ENCODE measurements at places on chromosomes 1 and 21.
A peak's percentile ranks its signal among the peaks of the same experiment; 100 is the strongest.

GRCh38 chr1:71651214-71651613 lies 570.4 kb upstream of the ZRANB2 start:
- DNase-seq, result no peak

DNA sequence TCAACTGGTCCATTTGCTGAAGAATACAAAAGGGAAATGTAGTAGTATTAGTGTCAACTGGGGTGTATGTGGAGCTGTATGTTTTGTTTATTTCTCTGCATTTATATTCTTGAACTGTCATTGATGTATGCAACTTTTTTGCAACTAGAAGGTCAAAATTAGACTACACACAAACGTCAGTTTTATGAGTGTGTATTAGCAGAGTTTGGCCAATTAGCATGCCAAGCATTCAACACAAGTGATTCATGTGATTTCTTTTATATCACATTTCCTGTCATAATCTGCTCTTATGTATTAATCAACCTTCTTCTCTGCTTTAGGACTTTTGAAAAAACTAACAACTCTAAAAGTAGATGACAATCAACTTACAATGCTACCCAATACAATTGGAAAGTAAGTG lies 211.1 kb downstream of the LRRC40 start:
- DNase-seq, result no peak

DNA sequence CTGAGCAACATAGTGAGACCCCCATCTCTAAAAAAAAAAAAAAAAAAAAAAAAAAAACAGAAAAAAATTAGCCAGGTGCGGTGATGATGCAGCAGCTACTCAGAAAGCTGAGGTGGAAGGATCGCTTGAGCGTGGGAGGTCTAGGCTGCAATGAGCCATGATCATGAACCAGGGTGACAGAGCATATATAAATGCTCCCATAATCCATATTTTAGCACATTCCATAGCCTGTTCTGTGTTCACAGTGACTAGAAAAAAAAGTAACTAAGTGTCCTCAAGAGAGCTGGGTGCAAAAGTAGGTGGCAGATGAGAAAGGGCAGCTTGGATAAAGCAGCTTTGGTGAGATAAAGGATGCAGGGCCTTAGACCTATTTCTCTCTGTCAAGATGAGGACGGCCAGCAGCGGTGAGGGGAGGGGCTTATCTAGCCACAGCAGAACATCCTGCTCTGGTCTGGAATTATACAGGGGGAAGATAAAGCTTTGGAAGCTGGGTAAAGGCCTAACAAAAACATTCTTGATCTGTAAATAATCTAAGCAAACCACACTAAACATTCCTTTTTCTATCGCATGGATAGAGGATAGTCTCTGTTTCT lies 205.3 kb downstream of the DAB1 start:
- peak; percentile 72 for DNase-seq

GRCh38 chr1:5983361-5984103 lies 8.7 kb downstream of the NPHP4 start:
- DNase-seq, result no peak

GRCh38 chr1:231629132-231629531 lies 2.5 kb downstream of the DISC1 start:
- DNase-seq, result no peak

DNA sequence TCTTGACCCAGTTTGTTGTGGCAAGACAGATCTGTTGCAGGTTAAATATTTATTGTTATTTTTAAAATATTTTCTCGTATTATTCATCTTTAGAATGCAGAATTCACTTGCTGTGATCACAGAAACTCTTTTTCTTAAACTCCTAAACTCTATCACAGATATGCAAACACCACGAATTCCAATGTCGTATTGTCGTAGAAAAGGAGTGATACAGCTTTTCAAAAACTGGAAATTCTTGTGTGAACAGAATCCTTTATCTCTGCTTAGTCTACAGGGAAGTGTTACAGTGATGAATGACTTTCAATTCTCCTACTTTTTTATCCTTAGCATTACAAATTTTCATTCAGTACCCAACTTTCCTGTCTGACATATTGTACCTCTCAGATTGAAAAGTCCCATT lies 1329.5 kb upstream of the B3GALT2 start:
- no peak for DNase-seq

- no peak for DNase-seq
Measured at GRCh38 chr1:246067432-246068216, 439.5 kb downstream of the SMYD3 start.

DNA sequence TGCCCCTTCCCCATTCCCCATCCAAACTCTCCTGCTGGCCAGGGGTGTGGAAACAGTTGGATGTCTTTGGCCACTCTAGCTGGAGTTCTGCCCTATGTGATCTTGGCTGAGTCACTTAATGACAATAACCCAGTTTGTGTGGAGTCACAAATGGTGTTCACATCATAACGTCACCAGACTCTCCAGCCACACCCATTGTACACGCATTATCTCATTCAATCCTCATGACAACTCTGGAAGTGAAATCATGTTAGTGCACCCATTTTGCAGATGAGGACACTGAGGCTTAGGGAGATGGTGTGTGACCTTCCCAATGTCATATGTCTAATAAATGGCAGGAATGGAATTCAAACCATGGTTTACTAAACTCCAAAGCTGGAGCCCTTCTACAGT lies 1.2 kb upstream of the CDA start:
- DNase-seq, result no peak

DNA sequence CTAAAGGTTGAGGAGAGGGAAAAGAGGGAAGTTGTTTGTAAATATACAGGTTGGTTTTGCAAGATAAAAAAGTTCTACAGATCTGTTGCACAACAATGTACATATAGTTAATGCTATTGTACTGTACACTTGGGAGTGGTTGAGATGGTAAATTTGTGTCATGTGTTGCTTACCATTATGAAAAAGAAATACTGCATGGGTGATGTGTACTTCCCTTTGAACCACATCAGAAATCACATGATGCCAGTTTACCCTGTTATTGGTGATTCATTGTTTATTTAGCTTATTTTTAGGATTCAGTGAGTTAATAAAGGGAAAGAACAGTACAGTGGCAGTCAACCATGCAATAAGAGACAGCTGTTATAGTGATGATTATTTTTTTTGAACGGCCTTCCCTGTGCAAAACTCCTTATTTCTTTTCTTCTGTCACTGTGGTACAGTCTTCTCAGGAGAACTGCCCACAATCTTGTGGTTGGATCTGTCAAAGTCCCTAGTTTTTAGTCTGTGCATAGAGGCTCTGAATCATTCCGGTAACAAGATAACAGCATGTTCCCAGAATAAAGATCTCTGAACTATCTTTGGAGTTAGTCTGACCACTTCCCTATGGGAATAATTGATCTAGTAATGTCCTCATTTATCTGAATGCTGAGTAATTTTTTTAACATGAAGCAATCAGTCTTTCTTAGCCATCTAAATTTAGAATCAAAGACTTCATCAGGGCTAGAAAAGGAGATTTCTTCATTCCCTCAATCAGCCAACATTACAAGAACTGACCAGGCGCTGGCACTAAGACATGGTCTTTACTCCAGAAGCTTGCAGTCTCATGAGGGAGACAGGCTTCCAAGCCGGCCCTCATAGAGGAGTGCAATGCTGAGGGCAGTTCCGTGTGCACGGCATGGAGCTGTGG lies 84.2 kb downstream of the SH3GLB1 start:
- DNase-seq, result no peak

DNA sequence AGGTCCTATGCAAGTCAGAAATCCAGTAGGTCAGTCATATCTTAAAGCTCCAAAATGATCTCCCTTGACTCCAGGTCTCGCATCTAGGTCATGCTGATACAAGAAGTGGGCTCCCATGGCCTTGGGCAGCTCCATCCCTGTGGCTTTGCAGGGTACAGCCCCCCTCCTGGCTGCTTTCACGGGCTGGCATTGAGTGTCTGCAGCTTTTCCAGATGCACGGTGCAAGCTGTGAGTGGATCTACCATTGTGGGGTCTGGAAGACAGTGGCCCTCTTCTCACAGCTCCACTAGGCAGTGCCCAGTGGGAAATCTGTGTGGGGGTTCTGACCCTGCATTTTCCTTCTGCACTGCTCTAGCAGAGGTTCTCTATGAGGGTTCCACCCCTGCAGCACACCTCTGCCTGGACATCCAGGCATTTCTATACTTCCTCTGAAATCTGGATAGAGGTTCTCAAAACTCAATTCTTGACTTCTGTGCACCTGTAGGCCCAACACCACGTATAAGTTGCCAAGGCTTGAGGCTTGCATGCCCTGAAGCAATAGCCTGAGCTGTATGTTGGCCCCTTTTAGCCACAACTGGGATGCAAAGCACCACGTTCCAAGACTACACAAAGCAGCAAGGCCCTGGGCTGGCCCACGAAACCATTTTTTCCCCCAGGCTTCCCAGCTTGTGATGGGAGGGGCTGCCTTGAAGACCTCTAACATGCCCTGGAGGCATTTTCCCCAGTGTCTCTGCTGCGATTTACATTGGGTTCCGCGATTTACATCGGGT lies 472.7 kb downstream of the NPHP4 start:
- no peak for DNase-seq

DNA sequence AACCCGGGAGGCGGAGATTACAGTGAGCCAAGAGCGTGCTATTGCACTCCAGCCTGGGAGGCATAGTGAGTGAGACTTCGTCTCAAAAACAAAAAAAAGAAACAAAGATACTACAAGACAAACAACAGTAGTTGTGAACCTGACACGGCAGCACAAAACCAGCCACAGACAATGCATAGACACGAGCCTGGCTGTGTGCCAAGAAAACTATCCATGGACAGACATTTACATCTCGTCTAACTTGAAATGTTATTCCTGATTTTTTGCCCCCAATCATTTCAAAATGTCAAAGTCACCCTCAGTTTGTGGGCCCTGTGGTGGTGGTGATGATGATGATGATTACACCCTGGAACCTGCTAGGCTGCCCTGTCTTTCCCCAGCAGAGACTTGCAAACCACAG lies 6.3 kb downstream of the KLHL21 start:
- no peak for DNase-seq

DNA sequence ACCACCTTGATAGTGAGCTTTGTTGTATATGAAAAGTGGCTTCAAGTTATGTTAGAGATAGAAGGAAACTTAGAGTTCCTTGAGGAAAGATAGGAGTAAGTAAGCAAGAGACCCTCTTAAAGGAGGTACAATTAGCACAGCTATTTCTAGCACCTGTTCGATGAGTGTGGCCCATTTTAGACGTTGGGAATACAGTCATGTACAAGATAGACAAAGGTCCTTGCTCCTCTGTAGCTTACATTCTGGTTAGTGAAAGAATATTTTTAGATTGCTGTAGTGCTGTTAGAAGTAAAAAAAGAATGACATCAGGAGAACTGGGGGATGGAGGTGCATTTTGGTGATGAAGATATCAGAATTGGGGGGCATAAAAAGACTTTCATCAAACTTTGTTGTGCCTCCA lies 47.5 kb downstream of the MRPS6 start:
- no peak for DNase-seq

GRCh38 chr1:64898107-64898861 lies 68.1 kb downstream of the JAK1 start:
- DNase-seq, result no peak

GRCh38 chr21:43619856-43620255 lies 39.4 kb downstream of the HSF2BP start:
- DNase-seq, result peak; percentile 32

- DNase-seq, result no peak
Measured at GRCh38 chr1:172630868-172631267, 28.0 kb upstream of the FASLG start.

Data from NCI-H82 (cell line).